ENCODE measurements at places on chromosomes 4 and X. TPM values are rescaled to one million over a fixed set of nuclear protein-coding genes. Genes with fewer than 3 reads are reported as not detected.

Gene RASGEF1B
- total RNA-seq = 8.3 TPM

GRCh38 chr4:169906104-169906503, 120.1 kb downstream of the MFAP3L start:
- no peaks in the 10 kb centered on the region for H3K4me1 ChIP-seq
- no peak overlapping the region for H3K4me3 ChIP-seq
- H3K27me3 ChIP-seq = no peaks in the 10 kb centered on the region
- no peaks in the 10 kb centered on the region for H3K36me3 ChIP-seq
- no peak for DNase-seq
- no peak overlapping the region for H3K27ac ChIP-seq

Gene MAOB
- 5.5 TPM for total RNA-seq

Gene SATL1
- total RNA-seq = 0.31 TPM

Gene ATOH1
- 0.36 TPM for total RNA-seq

Gene TNIP3
- 0.24 TPM for total RNA-seq

Gene DOK7
- 0.72 TPM for total RNA-seq

DNA sequence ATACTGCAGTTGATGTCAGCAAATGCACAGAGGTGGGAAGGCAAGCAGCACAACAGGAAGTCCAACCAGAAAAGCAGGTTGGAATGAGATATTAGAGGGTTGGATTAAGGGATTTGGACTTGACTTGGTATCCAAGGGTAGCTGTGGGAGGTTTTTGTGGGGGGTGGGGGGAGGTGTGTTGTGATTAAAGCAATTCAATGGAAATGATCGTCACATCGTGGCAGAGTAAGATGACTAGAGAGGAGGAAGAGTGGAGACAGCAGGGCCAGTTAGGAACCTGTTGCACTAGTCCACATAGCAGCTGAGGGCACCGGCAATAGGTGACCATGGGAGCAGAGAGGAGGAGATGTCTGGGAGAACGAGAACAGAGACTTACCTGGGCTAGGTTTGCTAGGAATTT, 2.4 kb downstream of the SLC25A43 start:
- no peak for DNase-seq
- H3K27ac ChIP-seq = no peak overlapping the region
- no peaks in the 10 kb centered on the region for H3K36me3 ChIP-seq

- peak overlapping the region; percentile 92 for H3K4me3 ChIP-seq
- H3K27ac ChIP-seq = no peak overlapping the region
- H3K27me3 ChIP-seq = peaks cover 26% of the 10 kb centered on the region
- peaks cover 1% of the 10 kb centered on the region for H3K36me3 ChIP-seq
- peak; percentile 75 for DNase-seq
Measured at GRCh38 chr4:41360214-41360920, 103.6 kb downstream of the UCHL1 start.

DNA sequence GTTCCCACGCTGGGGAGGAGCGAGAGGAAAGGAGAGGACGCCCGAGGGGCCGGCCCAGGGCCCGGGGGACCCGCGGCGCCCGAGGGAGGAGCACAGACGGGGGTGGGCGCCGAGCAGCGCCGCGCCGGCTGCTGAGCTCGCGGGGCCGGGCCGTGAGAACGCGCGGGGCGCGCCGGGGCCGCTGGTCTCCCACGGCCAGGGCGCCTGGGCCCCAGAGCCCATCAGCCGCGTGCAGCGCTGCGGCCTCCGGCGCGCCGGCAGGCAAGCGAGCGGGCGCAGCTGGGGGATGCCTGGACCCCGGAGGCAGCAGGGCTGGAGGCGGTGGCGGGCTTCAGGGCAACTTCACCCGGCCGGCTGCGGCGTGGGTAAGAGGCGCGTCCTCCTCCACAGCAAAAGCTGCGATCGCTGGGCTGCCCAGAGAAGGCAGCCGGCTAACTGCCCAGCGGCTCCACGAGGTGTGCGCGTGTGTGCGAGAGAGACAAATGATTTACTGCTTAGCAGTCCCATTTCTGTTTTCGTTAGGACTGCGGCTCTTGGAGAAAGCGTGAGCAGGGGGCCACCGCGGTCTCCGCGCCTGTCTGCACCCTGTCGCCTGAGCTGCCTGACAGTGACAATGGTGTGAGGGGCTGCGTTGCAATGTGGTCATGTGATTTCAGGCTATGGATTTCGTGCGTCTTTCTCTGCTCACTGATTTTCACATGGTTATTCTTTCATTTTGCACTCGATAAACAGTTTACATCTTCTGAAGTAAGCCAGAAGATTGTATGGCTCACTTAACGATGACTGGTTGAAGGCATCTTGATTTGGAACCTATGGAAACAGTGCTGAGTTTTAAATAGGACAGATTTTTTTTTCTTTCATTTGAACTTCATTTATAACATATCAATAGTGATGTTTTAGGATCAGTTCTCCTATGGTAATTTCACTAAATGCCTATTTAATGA, 1.2 kb downstream of the GUCY1A1 start:
- H3K4me1 ChIP-seq = peaks cover 4% of the 10 kb centered on the region
- DNase-seq = peak; percentile 73
- H3K4me3 ChIP-seq = peak overlapping the region; percentile 97

DNA sequence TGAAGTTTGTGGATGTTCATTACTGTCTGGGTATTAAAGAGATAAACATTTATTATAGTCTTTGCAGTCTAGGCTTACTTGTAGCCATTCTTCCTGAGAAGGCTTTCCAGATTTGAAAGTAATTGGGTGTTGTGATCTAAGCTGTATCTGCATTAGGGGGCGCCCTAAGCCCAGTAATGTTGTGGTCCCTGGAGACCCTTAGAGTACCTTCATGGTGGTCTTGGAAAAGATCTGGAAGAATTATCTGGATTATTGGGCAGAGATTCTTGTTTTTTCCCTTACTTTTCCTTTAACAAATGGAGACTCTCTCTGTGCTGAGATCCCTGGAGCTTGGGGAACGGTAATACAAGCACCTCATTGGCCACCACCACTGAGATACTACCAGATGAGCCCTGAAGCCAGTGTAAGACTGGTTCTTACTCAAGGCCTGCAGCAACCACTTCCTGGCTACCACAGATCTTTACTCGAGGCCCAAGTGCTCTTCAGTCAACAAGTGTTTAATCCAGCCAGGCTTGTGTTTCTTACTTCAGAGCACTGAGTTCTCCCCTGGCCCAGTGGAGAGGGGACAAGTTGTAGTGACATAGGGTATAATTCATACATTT, 63.1 kb downstream of the RTL3 start:
- no peak overlapping the region for H3K4me3 ChIP-seq
- no peak for DNase-seq
- no peaks in the 10 kb centered on the region for H3K27me3 ChIP-seq
- no peaks in the 10 kb centered on the region for H3K36me3 ChIP-seq

GRCh38 chr4:185779517-185779916, 32.5 kb downstream of the SORBS2 start:
- no peak for DNase-seq
- peaks cover 21% of the 10 kb centered on the region for H3K4me1 ChIP-seq
- peak overlapping the region; percentile 6 for H3K27ac ChIP-seq
- no peak overlapping the region for H3K4me3 ChIP-seq
- no peaks in the 10 kb centered on the region for H3K27me3 ChIP-seq
- H3K36me3 ChIP-seq = no peaks in the 10 kb centered on the region

Gene PNMA6F
- total RNA-seq = not detected

DNA sequence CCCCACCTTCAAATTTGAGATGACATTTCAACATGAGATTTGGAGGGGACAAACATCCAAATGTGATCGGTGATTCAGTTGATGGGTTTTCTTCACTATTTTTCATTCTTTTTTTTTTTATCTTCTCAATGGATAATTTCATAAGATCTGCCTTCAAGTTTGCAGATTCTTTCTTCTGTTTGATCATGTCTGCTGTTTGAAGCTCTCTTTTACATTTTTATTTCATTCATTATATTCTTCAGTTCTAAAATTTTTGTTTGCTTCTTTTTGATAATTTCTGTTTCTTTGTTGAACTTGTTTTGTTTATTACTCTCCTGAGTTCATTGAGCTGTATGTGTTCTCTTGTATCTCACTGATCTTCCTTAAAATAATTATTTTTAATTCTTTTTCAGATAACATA, 14.8 kb downstream of the APOOL start:
- no peak overlapping the region for H3K4me3 ChIP-seq
- peaks cover 16% of the 10 kb centered on the region for H3K36me3 ChIP-seq
- no peaks in the 10 kb centered on the region for H3K27me3 ChIP-seq
- H3K4me1 ChIP-seq = no peaks in the 10 kb centered on the region
- no peak for DNase-seq
- H3K27ac ChIP-seq = no peak overlapping the region

GRCh38 chrX:48705871-48706270, 9.3 kb downstream of the SUV39H1 start:
- no peaks in the 10 kb centered on the region for H3K36me3 ChIP-seq
- DNase-seq = no peak
- no peaks in the 10 kb centered on the region for H3K4me1 ChIP-seq

Gene NDNF
- 14.6 TPM for total RNA-seq

Data from type B pancreatic cell (in vitro differentiated cells).